A172 (cell line): ENCODE measurements at places on chromosomes 7 and 10. TPM values are rescaled to one million over a fixed set of nuclear protein-coding genes. Genes with fewer than 3 reads are reported as not detected.

GRCh38 chr10:103661198-103661950, 167.9 kb downstream of the NEURL1 start:
- DNase-seq: peak; percentile 46

GRCh38 chr7:41754046-41754445, 51.2 kb upstream of the INHBA start:
- no peak for DNase-seq

The TMEM270 gene
- 0.52 and 1.7 TPM in 2 replicates for total RNA-seq

- DNase-seq: no peak
Measured at GRCh38 chr10:14740684-14741247, 33.9 kb downstream of the FAM107B start.

The LRRN3 gene
- total RNA-seq: not detected in 2 replicates

The CTNNA3 gene
- total RNA-seq: under 0.01 TPM in 1 of 2 replicates, not detected in the other

DNA sequence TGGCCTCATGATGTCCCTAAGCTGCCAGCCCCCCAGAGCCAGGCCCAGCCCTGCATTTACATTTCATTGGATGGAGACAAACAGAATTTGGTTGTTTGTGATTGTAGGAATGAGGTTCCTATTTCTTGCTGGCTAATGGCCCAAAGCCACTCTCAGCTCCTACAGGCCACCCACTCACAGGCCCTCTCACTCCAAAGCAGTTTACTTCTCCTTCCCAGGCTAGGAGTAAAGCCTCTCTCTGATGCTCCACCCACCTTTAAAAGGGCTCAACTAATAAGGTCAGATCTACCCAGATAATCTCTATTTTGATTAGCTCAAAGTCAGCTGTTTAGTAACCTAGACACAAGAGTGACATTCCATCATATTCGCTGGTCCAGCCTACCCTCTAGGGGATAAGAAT, 11.2 kb upstream of the CUZD1 start:
- no peak for DNase-seq

DNA sequence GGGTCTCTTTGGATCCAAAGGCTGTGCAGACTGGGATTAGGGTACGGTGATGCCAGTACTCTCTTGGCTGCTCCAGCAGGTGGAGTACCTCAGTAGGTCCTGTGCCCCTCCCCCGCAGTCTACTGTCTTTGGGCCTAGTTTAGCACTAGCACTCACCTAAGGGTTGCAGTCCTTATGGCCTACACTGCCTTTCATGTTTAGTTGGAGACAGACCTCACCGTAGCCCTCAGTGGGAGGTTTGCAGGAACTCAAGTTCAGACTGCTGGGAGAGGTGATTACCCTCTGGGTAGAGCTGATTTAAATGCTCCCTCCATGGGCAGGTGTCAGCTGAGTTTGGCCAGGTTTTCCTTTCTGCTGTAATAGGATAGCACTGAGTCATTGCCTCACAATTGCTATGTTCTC, 210.8 kb upstream of the TMEM196 start:
- DNase-seq: no peak

DNA sequence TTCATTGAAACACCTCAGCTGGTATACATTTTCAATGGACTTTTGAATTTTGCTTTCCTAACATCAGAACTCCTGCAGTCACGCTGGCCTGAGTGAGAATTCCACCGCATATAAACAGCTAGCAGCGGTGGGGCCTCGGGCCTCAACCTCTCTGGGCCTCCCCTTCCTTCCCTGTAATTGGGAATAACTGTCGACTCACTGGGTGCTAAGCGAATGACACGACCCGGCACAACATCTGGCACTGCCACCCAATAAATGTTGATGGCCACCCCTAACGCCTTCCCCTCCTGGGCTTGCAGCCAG, 670 bp downstream of the RCC1L start:
- no peak for DNase-seq

The NYAP1 gene
- total RNA-seq: 0.07 TPM in 1 of 2 replicates, not detected in the other

GRCh38 chr7:101576998-101577397, 52.1 kb downstream of the MYL10 start:
- DNase-seq: no peak

DNA sequence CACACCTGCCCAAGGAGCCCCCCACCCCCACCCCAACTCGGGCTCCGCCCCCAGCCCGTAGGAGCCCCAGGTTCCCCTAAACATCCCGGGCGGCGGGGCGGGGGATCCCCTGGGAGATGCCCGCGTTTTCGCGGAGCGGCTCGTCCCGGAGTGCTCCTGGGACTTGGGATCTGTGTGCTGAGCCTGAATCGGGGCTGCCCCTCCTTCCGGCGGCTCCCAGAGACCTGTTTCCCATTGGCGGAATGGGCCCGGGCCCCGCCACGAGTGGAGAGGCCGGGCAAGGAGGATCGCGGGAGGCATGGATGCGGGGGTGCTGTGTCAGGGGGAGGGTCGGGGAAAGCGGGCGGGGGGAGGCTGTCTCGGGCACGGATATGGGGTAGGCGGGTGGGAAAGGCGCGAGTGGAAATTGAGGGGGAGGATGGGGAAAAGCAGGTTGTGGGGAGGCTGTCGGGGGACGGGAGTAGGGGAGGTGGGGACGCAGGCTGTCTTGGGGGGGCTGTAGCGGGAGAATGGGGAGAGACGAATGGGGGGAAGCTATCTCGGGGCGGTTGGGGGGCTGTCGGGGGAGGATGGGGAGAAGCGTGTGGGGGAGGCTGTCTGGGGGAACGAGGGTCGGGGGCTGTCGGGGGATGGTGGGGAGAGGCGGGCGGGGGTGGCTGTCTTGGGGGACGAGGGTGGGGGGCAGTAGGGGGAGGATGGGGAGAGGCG, 572 bp upstream of the BHLHA15 start:
- no peak for DNase-seq

- DNase-seq: no peak
Measured at GRCh38 chr10:26829810-26830515, 30.8 kb downstream of the ABI1 start.

DNA sequence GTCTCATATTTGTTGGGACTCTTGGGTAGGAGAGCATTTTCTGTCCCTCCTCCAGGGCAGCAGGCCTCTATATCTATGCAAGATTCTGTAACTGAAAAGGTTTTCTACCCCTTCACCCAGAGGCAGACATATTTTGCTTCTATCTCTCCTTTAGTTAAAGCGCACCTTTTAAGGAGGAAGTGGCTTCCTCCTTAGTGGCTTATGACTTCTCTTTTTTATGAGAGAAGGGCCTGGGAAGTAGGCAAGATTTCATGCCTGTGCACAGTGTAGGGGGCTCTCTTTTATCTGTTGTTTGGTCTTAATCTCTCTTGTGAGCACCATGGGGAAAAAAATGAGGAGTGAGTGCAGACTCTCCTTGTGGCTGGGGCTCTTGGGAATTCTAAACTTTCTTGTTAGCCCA, 122.1 kb downstream of the LRMDA start:
- DNase-seq: no peak

The AASS gene
- total RNA-seq: 18.9 and 22.0 TPM in 2 replicates

DNA sequence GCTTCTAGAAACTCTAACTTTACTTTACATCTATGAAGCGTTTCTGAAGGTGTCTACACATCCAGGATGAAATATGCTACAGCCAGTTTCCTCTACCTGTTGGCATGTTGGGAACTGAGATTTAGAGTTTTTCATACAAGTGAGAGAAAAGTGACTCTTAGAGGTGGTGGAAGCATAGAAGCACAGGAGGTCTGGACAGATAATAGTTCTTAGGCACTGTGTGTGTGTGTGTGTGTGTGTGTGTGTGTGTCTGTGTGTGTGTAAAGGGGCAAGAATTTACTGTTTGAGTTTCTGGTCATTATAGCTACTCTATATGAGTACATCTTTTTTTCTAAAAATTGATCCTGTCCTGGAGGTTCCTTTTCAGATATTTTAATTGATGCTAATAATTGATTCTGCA, 110.7 kb upstream of the MTPN start:
- DNase-seq: no peak

GRCh38 chr10:6650586-6650985, 70.5 kb upstream of the PRKCQ start:
- DNase-seq: no peak

GRCh38 chr7:22350466-22351328, 6.3 kb downstream of the RAPGEF5 start:
- peak; percentile 93 for DNase-seq

The ATG9B gene
- not detected in 2 replicates for total RNA-seq

The MSMB gene
- not detected in 2 replicates for total RNA-seq

The MSS51 gene
- 0.07 and 0.60 TPM in 2 replicates for total RNA-seq

DNA sequence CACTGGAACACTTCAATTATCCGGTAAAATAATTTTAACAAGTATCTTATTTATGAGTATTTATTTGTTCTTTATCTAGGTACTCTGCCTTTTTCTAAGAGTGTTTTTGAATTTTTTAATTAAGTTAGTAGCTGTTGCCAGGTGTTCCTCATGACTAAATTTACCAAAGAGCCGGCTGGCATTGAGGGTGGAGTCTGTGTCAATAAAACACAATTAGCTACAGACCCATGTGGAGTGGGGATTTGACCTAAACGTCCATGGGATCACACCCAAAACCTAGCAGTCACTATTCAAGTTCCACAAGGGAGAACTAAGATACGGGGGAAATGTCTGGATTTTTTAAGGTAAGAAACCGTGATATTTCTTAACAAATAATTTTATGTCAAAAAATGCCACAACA, 9.8 kb downstream of the SLC16A12 start:
- DNase-seq: no peak

DNA sequence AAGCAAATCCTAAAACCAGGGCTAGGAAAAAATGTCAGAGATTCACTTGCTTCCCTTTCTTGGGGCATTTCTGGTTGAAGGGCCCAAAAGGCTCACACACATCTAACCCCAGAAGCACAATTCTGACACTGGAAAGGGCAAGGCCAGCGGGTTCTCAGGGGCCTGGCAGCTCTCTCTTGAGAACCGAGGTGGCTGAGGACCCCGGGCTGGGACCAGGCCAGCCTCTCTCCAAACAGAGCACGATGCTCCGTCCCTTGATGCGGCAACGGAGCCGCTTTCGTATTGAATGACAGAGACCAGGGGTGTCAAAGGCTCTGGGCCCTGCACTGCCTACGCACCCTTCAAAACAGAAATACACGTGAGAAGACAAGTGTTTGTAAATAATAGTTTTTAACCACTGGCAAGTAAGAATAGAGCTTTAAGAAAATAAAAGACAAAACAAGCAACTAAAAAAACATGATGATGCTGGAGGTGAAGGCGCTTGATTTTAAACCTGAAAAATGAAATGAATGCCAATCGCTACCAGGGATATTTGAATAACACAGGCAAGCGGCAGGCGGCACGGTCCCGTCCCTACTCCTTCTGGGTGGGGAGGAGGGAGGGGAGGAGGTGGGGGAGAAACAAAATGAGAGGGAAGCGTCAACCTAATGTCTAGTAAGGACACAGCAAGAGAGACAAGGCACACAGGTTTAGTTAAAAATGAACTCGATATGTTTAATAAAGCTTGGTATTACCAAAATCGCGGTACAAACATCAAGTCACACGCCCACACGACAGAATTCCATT, 68.0 kb downstream of the SLC29A4 start:
- no peak for DNase-seq

The SFTPA1 gene
- 1.1 TPM in 1 of 2 replicates, not detected in the other for total RNA-seq

GRCh38 chr7:7687800-7688199, 30.6 kb downstream of the RPA3 start:
- no peak for DNase-seq

The ADAMTS14 gene
- 0.31 TPM in 1 of 2 replicates, not detected in the other for total RNA-seq

GRCh38 chr10:43904301-43904700, 255.6 kb upstream of the ZNF32 start:
- DNase-seq: no peak

DNA sequence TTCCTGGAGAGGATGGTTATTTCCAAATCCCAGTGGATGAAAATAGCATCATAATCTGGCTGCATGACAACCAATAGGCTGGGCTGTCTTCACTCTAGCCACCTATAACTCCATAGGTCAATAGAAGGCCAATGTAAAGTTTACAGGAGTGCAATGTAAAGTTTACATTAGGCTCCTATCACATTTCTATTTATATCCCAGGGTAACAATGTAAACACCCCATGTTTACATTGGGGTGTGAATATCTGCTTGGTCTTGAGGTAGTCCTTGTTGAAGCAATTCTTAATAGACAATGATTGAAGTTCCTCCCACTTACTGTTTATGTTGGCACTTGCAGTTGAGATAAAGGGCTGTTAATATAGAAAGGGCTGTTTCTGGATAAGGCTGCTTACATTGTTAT, 21.5 kb downstream of the CH25H start:
- no peak for DNase-seq

The WASHC2A gene
- total RNA-seq: 27.1 and 36.7 TPM in 2 replicates

DNA sequence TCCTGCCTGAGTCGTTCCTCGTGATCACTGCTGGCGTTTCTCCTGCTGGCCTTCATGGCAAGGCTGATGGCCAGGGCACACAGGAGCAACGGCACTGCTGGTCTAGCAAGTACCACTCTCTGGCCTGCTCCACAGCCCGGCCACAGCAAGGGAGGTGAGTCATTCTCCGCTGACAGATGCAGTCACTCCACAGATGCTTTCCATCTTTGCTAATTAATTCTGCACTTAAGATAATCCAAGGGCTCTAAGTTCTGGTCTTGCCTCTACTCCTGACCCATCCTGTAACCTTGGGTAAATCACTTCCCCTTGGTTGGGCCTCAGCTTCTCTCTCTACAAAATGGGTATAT, 244.4 kb downstream of the RPS24 start:
- peak; percentile 76 for DNase-seq

The EBLN1 gene
- not detected in 2 replicates for total RNA-seq

The CPN1 gene
- total RNA-seq: not detected in 2 replicates

DNA sequence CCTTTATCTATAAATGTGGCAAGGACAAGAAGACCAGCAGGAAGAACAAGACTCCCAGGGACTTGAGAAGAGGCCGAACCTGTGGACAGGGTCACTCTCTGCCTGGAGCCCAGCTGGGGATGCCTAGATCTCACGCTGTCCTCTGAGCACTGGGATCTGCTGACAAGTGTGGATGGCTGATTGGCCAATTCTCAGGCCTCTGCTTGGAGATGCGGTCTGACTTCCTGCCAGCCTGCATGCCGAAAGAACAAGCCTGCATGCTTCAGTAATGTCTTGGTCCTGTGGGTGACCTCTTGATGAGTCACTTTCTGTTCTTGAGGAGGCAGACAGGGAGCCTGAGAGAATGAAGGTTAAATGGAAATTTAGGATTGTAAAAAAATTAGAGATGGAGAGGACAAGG, 84.7 kb downstream of the TMEM178B start:
- peak; percentile 96 for DNase-seq

GRCh38 chr7:43495572-43495971, 87.3 kb upstream of the STK17A start:
- DNase-seq: no peak

DNA sequence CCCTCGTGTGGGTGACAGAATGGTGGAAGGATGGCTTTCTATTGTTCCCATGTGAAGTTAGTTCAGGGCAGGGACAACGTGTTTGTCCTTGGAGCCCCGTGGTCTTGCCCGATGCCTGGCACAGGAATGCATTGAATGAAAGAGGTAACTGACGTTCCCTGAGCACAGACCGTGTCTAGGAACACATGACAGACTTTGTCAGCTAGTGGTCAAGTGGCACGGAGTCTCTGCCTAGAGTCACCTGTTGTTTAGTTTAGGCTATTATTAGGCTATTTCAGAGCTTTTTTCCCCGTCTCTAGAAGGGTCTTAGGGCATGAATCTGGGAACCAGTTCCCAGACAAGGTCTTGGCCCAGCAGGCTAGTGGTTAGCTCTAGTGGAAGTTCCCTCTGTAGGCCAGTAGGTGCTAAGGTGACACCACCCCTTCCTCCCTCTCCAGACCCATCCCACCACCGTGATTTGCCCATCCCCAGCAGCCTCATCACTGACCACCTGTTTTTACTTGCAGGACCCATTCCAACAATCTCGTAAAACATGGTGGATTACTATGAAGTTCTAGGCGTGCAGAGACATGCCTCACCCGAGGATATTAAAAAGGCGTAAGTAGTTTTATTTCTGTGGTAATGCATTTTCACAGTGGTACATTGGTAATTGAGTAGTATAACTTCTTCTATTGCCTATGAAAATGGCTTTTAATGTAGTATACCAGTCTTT, 21.4 kb downstream of the DNAJB6 start:
- DNase-seq: no peak

The ZPBP gene
- total RNA-seq: not detected in 2 replicates
